ENCODE measurements at places on chromosomes 13 and 19. TPM values are rescaled to one million over a fixed set of nuclear protein-coding genes. Genes with fewer than 3 reads are reported as not detected.

Gene GPALPP1
- 13.9 TPM for total RNA-seq

Gene RTBDN
- total RNA-seq = not detected

Gene CIC
- total RNA-seq = 42.7 TPM

Gene SLC25A41
- 0.54 TPM for total RNA-seq

Gene ZNF540
- total RNA-seq = 8.8 TPM

Gene TICAM1
- 6.9 TPM for total RNA-seq

- DNase-seq = no peak
These were observed 621 bp downstream of the FBL start for GRCh38 chr19:39845584-39845932.
